Fibroblast of villous mesenchyme (primary cell): ENCODE measurements at places on chromosomes 7 and 10.
A peak's percentile ranks its signal among the peaks of the same experiment; 100 is the strongest.

DNA sequence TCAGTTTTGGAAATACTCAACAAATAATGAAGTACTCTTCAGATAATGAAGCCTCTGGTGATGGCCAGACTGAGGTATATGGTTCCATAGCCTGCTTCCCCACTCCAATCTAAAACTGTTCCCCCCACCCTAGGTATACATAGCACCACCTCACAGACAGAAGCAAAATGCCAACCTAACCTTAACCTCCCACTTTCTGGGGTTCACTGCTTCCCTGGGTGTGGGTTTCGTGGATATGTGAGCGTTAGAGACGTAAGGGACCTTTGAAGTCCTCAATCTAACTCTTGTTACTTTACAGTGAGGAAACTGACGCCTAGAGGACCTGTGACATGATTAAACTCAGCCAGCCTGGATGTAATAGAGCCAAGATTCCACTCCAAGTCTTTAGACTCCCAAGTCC lies 1.4 kb downstream of the RHBDD2 start:
- no peak for DNase-seq

DNA sequence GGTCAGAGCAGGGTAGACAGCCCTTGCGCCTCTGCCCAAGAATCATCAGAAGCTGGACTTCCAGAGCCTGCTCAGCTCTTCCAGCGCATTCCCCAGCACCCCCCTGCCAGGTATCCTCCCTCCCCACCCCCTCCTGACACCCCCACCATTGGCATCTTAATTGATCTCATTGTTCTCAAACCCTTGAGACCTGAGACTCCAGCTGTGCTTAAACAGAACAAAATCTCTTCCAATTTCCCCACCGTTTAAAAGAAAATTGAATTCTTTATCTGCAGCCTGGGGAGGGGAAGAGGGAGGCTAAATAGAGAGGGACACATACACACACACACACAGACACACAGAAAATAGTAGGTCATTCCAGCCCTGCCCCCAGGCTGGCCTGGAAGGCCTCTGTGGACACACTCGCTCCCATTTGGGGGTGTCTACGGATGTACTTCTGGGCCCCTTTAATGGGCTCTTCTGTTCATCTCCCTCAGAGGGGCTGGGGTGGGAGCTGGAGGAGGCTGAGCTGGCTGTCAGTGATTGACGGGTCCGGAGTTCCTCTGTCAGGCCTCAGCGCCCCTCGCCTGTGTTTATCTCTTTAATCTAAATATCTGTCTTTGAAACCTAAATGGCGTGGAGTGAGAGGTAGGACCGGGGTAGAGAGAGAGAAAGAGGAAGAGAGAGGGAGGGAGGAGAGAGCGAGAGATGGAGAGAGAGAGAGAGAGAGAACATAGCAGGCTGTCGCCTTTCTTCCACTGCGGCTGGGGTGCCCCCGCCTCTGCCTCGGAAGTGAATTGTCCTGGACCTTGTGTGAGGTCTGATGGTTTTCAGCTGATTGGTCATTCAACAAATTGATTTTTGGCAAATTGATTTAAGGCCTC lies 61.7 kb downstream of the C10orf105 start:
- no peak for DNase-seq

- DNase-seq: no peak
Measured at GRCh38 chr10:15681076-15681475, 38.6 kb downstream of the ITGA8 start.

GRCh38 chr10:3000048-3000447 lies 67.3 kb upstream of the PFKP start:
- DNase-seq: no peak

GRCh38 chr7:39969431-39969830 lies 19.4 kb downstream of the CDK13 start:
- DNase-seq: no peak

- DNase-seq: no peak
Measured at GRCh38 chr7:155603858-155604503, 40.5 kb upstream of the RBM33 start.

- no peak for DNase-seq
Measured at GRCh38 chr10:86152911-86153310, 213.7 kb downstream of the GRID1 start.

DNA sequence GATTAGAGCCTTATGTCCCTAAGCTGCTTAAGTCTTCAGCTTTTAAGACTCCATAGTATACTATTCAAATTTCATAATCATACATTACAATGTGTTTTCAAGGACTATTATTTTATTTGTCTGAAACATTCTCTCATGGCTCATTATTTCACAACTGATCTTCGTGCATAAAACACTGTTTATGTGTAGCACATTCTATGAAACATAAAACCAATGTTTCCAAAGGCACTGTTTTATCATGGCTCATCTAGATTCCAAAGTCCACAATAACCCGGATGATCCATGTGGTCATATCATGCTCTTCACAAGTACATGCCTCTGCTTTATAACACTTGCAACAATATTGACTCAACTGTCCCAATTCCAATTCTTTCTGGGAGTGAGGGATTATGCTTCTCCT lies 806.1 kb downstream of the TNS3 start:
- DNase-seq: peak; percentile 44

GRCh38 chr10:63093227-63093626 lies 39.9 kb upstream of the NRBF2 start:
- no peak for DNase-seq

DNA sequence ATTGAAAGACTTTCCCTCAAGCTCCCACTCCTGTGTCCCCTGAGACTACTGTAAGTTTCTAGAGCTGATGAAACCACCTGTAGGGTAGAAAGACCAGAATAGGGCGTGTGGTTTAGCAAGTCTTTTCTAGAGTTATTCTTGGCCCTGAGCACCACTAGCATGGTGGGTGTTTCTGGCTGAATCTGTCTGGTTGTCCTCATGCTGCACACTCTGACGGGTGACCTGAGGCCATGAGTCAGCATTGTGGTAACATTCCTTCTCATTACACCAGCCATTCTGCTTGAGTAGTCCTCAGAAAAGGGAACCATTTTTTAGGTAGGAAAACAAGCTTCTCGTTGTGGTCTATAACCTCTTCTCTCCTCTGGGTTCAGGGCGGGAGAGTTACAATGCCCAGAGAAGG lies 250.3 kb downstream of the SNX13 start:
- peak; percentile 78 for DNase-seq

GRCh38 chr10:96152437-96152836 lies 22.3 kb downstream of the ZNF518A start:
- DNase-seq: no peak

GRCh38 chr10:29157321-29157720 lies 131.5 kb upstream of the LYZL1 start:
- DNase-seq: no peak

DNA sequence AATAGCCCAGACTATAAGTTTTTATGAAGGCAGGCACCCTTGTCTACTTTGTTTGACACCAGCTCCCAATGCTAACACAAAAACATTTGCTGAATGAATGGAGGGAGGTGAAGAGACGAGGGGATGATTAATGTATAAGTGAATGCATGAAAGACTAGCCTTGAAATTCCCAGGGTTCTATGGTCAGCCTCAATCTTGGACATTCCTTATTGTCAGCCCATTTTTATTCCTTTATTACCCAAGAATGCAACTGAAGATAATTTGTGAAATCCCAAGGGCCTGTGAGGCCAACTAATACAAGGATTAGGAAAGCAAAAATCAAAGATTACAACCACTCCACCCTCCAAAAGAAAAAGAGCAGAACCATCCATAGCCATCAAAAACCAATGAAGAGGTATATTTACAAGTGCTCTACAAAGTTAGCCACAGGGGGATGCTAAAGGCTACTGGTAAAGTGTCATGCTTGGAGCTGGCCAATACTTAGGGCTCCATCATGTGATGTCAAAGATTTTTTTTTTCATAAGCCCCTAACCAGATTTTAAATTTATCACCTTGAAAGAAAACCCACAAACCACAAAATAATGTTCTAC lies 40.0 kb upstream of the ASAH2 start:
- peak; percentile 47 for DNase-seq

DNA sequence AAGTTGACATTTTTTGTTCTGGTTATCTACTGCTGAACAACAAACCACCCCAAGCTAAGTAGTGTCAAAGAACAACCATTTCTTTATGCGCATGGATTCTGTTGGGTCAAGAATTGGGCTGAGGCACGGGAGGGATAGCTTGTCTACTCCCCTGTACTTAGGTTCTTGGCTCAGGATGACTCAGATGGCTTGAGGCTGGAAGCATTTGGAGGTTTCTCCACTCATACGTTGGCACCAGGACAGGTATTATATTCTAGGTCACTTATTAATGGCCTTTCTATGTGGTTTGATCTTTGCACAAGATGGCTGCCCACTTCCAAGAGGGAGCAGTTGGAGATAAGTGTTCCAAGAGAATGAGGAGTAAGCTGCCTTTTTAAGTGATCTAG lies 11.8 kb upstream of the TFAM start:
- no peak for DNase-seq

DNA sequence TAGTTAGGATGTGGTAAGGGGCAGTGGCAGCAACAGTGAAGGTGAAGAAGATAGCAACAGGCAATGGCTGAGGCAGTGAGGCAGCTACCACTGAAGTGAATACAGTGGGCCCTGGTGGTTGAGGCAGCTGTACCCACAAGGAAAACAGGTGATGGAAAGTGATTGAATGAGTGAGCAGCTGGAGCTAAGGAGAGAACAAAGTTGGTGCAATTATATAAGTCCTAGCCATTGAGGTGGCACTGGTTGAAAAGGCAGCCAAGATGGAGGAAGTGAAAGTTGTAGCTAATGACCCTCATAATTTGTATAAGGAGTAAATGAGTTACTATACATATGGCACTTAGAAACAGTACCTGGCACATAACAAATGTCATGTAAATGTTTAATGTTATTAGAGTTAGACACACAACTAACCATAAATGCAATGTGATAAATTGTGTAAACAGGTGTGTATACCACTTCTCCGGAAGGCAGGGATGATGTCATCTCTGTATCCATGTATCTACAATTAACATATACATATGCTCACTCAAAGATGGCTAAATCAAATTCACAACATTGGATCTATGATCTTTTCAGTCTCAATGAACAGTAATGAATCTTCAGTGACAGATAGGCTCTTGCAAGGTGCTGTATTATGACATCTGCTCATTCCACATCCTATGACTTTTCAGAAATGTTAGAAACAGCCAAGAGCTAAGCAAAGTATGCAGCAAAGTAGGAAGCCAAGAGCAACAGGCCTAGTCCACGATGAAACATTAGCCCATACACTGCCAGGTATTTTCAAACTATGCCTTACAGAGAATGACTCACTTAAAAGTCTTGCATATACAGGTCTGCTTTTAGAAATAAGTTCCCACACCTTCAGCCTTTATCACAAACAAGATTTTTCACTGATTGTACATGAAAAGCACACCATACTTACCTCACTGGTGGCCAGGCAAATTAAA lies 10.7 kb downstream of the XPNPEP1 start:
- DNase-seq: no peak

GRCh38 chr10:120506674-120507073 lies 49.6 kb downstream of the PLPP4 start:
- DNase-seq: no peak

GRCh38 chr7:27156916-27157701 lies 634 bp upstream of the HOXA7 start:
- DNase-seq: peak; percentile 16

DNA sequence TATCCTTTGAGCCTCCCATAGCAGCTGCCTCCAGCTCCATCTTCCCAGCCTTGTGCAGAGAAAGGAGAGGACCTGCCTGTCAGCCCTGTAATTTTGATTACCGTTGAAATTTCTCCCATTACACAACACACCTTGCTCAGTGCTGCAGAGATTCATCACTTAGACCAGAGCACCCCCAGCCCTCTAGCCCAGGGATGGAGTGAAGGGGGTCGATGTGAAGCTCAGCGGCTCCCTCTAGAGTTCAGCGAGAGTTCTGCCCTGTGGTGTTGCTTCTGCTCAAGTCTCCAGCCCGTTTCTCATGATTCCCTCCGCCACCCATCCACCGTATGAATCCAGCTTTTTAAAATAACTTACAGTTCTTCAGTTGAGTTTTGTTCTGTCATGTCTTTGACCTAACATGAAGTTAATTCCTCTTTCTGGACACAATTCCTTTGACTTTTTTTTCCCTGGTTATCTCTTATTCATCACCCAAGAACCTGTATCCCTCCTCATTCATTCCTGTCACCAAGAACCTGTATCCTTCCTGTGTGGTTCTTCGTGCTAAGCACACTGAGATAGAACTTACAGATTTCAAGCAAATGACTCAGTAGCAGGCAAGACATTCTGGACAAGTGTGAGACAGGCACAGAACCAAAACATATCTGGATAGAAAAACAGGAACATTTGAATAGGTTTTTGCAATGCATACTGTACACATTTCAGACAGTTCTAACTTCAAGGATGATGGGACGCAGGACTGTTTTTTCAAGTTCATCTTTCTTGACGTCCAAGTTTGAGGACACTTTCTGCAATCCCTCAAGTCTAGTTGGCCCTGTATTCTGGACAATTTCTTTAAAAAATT lies 35.0 kb upstream of the ZNF32 start:
- peak; percentile 8 for DNase-seq

- DNase-seq: no peak
Measured at GRCh38 chr7:100170101-100170897, 1.9 kb upstream of the GAL3ST4 start.

- DNase-seq: peak; percentile 16
Measured at GRCh38 chr10:95214793-95215192, 20.8 kb downstream of the ACSM6 start.

DNA sequence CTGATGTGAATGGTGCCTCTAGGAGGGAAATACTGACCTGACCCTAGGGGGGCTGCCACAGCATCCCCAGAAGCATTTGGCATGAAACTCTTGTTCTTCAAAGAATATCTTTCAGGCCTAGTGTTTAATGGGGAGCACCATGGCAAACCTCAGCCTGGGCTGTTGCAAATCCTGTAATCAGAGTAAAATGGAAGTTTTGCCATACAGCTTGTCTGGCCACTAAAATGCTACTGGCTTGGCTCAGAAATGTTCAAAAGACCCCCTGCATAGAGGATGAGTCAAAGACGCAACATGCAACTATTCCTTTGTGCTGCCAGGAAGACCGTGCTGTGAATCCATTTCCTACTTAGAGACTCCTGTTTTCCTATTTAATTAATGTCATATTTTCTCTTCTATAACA lies 26.7 kb downstream of the HECW1 start:
- no peak for DNase-seq

DNA sequence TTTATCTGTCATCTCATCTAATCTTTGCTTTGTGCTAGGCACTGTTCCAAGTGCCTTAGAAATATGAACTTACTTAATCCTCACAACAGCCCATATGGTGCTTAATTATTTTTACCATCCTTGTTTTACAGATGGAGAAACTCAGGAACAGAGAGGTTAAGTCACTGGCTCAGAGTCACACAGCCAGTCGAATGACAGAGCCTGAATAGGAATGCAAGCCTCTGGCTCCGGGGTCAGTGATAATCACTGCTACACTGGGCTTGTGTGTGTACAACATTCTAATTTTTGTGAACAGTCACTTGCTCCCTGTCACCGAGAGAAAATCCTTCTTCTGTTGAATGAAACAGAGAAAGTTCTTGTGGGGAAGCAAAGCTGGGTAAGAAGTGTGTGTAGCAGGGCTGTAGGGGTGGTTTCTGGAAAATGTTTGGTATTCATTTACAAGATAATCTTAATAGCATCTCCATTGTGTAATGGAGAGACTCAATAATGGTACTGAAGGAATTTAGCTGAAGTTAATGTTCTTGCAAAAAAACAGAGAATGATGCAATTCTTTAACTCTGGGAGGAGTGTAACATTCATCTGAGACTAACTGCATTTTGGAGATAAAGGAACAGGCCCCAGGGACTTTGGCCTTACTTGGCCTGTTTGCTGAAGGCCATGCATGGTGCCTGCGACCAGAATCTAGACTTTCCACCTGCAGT lies 290.6 kb downstream of the FRMD4A start:
- DNase-seq: peak; percentile 91
